Skin of body (tissue), 3 donors: ENCODE measurements at places on chromosomes 3 and 15. TPM values are rescaled to one million over a fixed set of nuclear protein-coding genes. Genes with fewer than 3 reads are reported as not detected.

The TMEM40 gene
- total RNA-seq: 10.8 TPM

The GPR27 gene
- 5.2 TPM for total RNA-seq

The CYP1A2 gene
- 0.10 TPM for total RNA-seq

The GHSR gene
- not detected for total RNA-seq

The ATP13A4 gene
- 22.4 TPM for total RNA-seq

The SIDT1 gene
- 4.4 TPM for total RNA-seq

The SOX14 gene
- total RNA-seq: not detected

The NMNAT3 gene
- total RNA-seq: 6.7 TPM
